ENCODE measurements at places on chromosomes 7 and 10.
A peak's percentile ranks its signal among the peaks of the same experiment; 100 is the strongest.

DNA sequence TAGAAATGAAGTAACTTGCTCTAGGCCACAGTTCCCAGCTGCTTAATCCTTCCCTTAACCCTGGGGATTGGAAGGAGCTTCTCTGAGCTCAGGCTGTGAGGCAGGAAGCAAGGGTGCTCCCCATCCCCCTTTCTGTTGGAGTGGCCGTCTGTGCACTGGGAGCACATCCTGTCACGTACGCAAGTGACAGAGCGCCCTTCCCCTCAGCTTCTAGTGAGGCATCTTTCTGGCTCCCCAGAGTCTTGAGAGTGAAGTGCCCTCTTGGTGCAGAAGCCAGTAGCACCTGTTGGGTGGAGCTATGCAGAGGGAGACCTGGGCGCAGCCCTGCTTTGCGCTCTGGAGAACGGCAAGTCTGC, 47.8 kb downstream of the SHH start:
- peak; percentile 82 for ATAC-seq

GRCh38 chr10:99693933-99694583, 34.7 kb downstream of the ENTPD7 start:
- no peak for ATAC-seq

DNA sequence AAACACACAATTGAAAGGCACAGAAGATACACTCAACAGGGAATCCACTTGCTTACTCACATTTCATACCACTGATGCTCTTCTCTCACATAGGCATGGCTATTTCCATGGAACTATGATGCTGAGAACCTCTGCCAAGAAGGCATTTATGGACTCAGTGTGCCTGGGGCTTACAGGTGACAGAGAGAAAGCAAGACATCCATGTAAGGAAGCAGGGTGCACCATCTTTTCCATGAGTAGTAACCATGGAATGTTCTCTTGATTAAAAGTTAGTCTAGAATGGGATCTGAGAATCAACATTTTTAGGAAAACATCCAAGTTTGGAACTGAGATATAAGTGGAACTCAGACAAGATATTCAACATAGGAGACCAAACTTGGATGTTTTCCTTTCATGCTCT, 52.5 kb upstream of the MACC1 start:
- ATAC-seq, result no peak

DNA sequence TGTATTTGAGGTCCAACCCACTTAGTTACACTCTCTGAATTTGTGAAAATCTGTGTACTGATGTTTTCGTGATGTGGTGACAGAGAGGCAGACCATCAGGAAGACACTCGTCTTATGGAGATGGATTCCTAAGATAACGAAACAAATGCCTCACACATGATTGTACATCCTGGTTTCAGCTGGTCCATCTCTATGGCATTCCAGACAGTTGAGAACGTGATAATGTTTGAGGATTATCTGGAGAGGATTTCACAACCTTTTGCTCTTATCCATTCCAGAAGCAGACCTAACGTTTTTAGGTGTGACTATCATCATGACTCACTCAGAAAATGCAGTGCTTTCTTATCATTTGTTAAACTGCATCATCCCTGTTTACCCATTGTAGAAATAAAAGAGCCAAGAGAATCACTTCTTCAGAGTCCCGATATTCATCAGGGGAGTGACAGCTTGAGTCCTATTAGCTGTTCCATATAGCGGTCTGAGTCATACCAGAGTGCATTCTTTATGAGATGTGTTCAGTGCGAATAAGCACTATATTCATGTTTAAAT, 74.5 kb downstream of the BMPER start:
- ATAC-seq, result no peak

DNA sequence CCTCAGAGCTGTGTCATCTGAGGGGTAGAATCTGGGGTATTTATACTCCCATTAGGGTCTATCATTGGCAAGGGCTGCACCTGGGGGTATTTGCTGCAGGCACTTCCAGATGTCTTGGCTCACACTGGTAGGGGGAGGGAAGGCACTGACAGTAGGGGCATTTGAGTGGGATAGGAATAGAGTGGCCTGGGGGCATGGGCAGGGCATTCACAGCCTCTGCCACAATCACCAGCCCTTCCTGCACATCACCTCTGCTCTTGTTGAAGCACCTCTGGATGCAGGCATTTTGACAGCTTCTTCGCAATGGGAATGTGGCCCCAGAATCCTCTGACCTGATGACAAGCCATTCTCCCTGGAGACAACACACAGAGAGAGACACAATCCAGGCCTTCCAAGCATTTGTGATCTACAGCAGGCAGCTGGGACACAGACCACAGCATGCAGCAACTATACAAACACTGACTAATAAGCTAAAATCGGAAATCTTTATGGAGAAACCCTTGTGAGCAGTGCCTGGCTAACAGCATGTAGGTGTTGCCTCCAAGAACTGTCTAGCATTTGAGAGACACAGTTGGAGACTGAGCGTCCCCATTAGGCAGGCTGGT, 178.5 kb downstream of the KCNMA1 start:
- ATAC-seq, result no peak

- ATAC-seq, result no peak
These were observed 27.7 kb upstream of the TLX1 start for GRCh38 chr10:101103430-101103829.

DNA sequence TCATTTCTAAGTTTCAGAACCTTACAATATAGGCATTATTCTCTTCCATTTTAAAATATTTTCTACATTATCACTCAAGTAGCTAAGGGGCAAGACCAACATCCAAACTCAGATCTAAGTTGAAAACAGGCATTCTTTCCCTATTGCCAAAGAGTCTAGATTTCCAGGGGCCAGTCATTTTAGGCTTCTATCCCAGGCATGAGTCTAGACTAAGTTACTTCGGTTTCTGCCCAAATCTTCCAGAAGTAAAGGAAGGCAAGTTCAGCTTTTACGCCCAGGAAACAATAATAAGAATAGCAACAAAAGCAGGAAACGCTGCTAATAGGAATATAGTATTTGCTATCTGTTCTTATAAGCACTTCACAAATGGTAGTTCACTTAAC, 189.9 kb downstream of the DGKI start:
- no peak for ATAC-seq

- no peak for ATAC-seq
These were observed 25.1 kb downstream of the RAB18 start for GRCh38 chr10:27529010-27529783.

Data from activated T-helper 17 cell treated with anti-CD3 and anti-CD28 coated beads, Interleukin-2, amount 50 U/mL, for 72 hours (primary cell).